ENCODE measurements at places on chromosomes 6 and 20. TPM values are rescaled to one million over a fixed set of nuclear protein-coding genes. Genes with fewer than 3 reads are reported as not detected.

EGFL8 gene
- 8.7 TPM for total RNA-seq

GPR63 gene
- total RNA-seq: 3.9 TPM

PEX6 gene
- 28.5 TPM for total RNA-seq

FAM217A gene
- total RNA-seq: not detected

GLP1R gene
- not detected for total RNA-seq
